ENCODE measurements at places on chromosomes 16 and 17. TPM values are rescaled to one million over a fixed set of nuclear protein-coding genes. Genes with fewer than 3 reads are reported as not detected.

Gene PITPNM3
- total RNA-seq: 0.33 TPM

Gene PTX4
- total RNA-seq: not detected

Gene TP53TG3F
- total RNA-seq: 0.29 TPM

Gene HSDL1
- 13.4 TPM for total RNA-seq
